ENCODE measurements at places on chromosomes 12 and 14.

- no peak for DNase-seq
Observed at GRCh38 chr12:79935624-79936345, 888 bp upstream of the PPP1R12A start.

- no peak for DNase-seq
Observed at GRCh38 chr14:54338696-54339317, 58.0 kb upstream of the CDKN3 start.

- DNase-seq = no peak
Observed at GRCh38 chr12:97246368-97246767, 216.2 kb upstream of the RMST start.

GRCh38 chr14:61653507-61653906, 41.8 kb upstream of the HIF1A start:
- no peak for DNase-seq

Data from stimulated activated naive B cell treated with anti-CD40 and anti-IgM and Interleukin-4, amounts not matched to agents 10 μg/mL and 1 μg/mL and 100 μg/mL, for 72 hours (primary cell).